ENCODE measurements at places on chromosomes 11 and 22.

DNA sequence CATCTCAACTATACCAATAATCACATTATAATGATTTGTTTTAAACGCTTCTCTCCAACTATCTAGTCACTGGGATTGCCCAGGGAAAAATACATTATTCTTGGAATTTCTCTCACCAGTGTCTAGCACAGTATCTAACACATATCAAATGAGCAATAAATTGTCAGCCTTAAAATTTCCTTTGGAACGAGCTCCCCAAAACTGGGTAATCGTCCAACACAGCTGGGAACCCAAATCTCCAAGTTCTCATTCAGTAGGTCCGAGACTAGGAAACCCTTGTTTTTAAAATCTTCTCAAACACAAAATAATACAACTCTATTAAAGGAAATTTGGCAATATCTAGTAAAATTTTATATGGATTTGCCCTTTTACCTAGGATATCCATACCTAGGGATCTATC, 327.8 kb upstream of the ARHGAP42 start:
- no peak for DNase-seq

- peak; percentile 58 for DNase-seq
These were observed 32.1 kb upstream of the DGKZ start for GRCh38 chr11:46315033-46315738.

DNA sequence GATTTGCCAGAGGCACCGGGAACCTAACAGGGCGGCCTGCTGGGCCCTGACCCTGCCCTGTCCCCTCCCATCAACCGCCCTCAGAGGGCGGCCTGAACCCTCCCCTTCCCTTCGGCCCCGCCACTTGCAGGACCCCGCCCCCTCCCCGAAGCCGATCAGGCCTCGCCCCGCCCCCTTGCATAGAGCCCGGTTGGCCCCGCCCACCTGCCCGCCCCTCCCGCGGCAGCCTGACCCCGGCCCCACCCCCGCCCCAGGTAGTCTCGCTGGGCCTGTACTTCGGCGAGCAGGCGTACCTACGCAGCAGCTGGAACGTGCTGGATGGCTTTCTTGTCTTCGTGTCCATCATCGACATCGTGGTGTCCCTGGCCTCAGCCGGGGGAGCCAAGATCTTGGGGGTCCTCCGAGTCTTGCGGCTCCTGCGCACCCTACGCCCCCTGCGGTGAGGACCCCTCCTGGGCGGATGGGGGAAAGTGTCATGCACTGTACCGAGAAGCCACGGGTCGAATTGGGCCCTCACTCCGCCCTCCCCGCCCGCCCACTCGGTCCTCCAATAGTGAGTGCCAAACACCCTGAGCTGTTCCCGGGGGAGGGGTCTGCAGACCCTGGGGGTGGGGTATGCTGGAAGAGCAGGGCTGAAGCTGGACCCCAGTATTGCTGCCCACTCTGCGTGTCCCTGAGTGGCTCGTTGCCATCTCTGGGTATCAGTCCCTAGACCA, 94.1 kb downstream of the CACNA1I start:
- no peak for DNase-seq

DNA sequence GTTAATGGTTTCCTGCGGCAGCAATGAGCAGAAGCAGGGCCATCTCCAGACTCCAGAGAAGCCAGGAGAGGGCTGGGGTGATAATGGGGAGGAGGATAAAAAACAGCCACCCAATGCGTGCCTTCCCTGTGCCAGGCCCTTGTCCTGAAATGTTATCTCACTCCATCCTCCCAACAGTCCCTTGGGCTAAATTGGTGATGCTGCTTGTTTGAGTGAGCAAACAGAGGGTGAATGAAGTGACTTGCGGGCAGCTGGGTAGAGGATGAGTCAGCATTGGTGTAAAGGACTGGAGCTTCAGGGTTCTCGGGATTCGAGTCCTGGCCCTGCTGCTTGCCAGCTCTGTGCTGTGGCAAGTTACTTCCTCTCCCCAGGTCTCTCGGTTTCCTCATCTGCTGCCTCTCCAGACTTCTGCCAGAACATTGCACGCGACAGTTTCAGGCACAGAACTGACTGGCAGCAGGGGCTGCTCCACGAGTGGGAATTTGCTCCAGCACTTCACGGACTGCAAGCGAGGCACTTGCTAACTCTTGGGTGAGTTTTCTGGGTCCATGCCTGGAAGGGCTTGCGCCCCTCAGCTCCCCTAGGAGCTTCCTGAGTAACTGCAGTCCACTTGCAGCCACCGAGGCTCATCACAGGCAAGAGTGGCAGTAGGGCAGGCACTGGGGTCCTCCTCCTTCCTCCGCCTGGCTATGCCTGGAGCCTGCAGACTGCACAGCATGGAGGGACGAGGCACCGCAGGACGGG, at the start of gene P2RY6:
Gene P2RY6, plus strand, starts transcription at position 403 of the 744 bp plus-strand sequence. CDS start 24,181 bp downstream, outside the sequence.
- no peak for DNase-seq

- DNase-seq: no peak
These were observed 485.4 kb downstream of the SOX6 start for GRCh38 chr11:15870911-15871310.

DNA sequence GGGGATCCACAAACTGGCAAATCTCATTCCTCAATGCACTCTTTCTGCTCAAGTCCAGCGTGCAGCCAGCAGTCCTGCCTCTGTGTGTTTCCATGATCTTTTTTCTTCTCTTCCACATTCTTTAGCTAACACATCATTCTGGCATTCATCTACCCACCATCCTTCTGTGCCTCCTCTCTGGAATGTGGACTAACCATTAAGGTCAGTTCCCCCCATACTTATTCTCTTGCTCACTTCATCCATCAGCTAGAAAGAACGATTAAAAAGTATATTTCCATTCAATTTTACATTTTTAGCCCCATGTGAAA, 7.8 kb downstream of the KIRREL3 start:
- DNase-seq: no peak

DNA sequence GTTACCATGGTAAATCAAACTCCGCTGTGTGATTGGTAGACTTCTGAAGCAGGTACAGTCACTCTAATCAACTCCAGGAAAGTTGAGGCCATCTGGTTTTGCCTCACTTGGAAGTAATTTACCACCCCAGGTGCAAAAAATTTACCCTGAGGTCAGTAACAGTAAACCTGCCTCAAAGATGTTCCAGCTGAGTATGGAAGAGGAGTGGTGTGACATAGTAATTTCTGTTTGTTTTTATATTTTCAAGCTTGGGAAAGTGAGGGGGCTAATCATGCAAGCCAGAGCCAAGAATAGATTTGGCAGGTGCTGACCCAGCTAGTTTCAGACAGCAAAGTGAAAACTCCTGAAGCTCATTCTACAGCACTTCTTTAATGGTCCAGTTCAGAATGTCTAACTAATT, 691.6 kb downstream of the NTM start:
- DNase-seq: no peak

GRCh38 chr22:17972385-17973191, 51.8 kb downstream of the MICAL3 start:
- no peak for DNase-seq

DNA sequence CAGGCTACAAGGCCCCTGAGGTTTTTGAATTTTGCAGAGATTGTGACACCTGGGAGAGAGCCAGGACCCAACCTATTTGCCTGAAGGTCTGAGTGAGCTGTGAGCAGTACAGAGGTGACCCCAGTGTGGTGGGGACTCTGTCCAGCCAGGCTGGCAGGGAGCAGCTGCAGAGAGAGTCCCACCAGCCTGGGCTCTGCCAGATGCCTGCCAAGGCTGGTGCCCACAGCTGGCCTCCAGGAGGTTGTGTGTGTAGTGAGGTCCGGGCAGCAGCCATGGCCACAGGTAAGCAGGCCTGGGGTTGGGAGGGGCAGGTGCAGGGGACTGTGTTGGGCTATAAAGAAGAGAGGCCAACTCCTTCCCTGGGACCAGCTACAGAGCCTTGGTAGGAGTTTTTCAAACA, 144.8 kb downstream of the CRYBB2 start:
- DNase-seq: no peak

Data from stimulated activated CD8-positive, alpha-beta memory T cell treated with anti-CD3 and anti-CD28 coated beads, Interleukin-4, amount 100 ng/mL, for 1 hour (primary cell).